ENCODE measurements at places on chromosomes 16 and 17.

GRCh38 chr17:57309479-57309878 is 53.2 kb downstream of the MSI2 start:
- DNase-seq, result no peak

- no peak for DNase-seq
These were observed 8.2 kb upstream of the RNFT1 start for GRCh38 chr17:59972778-59973177.

- DNase-seq, result no peak
These were observed 4.0 kb downstream of the SYNGR3 start for GRCh38 chr16:1993731-1994131.

DNA sequence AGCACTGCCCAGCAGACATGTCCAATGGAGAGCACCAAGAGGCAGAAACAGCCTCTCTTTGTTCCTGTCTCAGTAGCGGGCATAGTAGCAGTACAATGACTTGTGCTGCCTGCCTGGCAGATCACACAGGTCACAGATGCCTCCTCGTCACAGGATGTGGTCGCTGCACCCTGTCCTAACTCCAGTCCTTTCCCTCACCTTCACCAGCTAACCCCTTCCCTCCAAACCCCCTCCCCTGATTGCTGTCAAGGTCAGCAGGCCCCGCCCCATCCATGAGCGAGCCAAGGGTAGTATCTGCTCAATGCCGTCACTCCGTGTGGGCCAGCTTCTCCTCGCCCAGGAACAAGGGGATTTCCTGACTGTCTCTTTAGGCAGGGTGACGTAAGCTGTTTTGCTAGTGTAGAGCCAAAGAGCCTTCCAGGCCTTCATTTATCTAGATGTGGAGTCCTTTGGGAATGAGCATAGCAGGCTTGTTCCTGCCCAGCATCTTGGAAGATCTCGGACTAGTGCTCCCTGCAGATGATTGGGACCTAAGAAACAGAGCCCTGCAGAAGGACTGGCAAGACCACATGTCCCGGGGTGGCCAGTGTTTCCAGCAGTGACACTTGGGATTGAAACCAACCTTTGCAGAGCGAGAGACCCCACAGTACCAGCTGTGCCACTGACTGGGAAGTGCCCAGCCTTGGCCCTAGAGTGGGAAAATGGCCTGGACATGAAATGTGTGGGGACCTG is 75.9 kb upstream of the TNRC6C start:
- DNase-seq, result peak; percentile 55

GRCh38 chr16:29837841-29838240 is 17.6 kb downstream of the MVP start:
- DNase-seq, result no peak

GRCh38 chr16:89410794-89411309 is 79.5 kb downstream of the ANKRD11 start:
- DNase-seq, result no peak

DNA sequence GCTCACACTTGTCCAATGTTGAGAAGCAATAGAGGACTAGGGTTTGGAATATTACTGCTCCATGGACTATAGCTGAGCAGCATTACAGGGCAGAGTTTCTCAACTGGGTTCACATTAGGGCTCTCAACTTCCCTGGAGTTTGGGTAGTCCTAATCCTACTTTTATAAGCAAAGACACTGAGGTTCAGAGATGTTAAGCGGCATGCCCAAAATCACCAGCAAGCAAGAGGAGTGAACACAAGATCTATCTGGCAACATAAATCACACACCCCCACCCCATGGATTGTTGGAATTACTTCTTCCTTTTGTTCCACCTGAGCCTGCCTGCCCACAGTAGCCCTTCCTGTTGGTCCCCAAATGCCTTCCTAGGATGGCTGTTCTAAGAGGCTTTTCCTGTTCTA is 5.2 kb downstream of the TSNAXIP1 start:
- DNase-seq, result no peak

GRCh38 chr17:30344283-30345088 is 10.6 kb upstream of the TMIGD1 start:
- no peak for DNase-seq

DNA sequence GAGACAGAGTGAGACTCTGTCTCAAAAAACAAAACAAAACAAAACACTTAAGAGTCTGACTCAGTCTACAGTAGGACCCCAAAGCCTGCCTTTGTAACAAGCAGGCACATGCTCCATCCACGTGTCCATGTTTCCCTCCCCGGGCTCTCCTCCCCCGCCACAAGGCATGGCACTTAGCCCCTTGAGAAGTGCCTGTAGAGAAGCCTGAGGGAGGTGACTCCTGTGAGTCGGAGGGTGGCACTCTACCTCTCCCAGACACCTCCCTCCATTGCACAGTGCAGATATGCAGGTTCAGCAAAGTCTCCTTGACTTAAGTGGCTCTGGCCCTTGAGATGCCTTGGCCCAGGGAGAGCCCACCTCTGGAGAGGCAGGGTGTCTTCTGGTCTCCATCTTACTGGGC is 6.8 kb downstream of the FHOD1 start:
- no peak for DNase-seq

GRCh38 chr17:2931876-2932275 is 131.5 kb downstream of the OR1D5 start:
- no peak for DNase-seq

- peak; percentile 28 for DNase-seq
These were observed 1.9 kb downstream of the PHF12 start for GRCh38 chr17:28949185-28950016.

- no peak for DNase-seq
These were observed 214.5 kb upstream of the CIBAR2 start for GRCh38 chr16:85326794-85327181.

DNA sequence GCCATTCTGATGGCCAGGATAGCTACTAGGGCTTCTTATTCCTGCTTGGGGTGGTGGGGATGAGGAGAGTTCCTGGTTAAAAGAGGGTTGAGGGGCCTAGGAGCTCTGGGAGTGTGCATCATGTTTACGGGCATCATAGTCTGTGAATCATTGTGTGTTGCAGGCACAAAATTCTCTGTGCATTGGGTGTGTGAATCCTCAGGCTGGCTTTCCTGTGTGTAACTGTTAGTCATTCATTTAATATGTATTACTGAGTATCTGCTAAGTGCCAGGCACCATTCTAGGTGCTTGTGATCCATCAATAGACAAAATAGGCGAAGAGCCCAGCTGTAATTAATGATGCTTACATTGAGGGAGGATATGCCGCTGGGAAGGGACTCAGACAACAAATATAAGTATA is 5.8 kb downstream of the PPY start:
- DNase-seq, result no peak

- no peak for DNase-seq
These were observed 2.2 kb upstream of the CRISPLD2 start for GRCh38 chr16:84817613-84818012.

DNA sequence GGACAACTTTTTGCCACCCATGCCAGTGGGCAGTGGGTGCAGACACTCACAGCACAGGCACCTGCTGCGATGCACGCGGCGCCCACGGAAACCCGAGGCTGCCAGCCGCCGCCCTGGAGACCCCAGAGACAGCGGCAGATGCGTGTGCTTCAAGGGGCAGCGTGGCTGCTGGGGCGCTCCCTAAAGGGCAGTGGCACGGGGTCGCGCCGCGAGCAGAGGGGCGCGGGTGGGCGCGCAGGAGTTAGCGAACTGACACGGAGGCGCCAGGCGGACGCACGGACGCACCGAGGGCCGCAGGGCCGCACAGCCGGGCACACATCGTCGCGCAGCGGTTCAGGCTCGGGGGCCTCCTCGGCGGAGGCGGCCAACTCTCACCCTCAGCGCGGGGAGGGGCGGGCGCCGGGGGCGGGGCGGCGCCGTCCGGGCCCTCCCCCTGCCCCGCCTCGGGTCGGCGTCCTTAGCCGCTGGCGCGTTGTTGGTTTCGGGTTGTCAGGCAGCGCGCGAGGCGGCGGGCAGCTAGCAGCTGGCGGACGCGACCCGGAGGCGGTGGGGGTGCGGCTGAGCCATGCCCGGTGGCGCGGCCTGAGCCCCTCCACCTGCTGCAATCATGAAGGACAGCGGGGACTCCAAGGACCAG is at the start of gene KIF19:
KIF19 (plus strand) TSS at position 484 of the 637 bp plus-strand sequence; CDS start at position 608, 124 bp downstream.
- DNase-seq, result peak; percentile 37

DNA sequence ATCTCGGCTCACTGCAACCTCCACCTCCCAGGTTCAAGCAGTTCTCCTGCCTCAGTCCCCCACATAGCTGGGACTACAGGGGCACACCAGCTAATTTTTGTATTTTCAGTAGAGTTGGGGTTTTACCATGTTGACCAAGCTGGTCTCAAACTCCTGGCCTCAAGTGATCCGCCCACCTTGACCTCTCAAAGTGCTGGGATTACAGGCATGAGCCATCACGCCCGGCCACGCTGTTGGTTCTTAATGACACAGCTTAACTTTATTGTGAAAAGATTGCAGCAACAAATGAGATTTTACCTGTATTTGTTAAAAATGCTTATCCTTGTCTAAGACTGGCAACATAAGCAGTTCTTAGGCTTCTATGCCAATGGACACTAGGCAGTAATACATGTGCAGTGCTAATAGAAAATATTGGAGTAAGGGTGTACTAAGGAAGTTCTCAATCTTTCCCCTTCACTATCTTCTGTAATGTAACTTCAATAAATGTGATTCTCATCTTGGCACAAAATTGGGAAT is 2.9 kb downstream of the UBB start:
- DNase-seq, result no peak

GRCh38 chr16:87143661-87144121 is 173.5 kb downstream of the C16orf95 start:
- no peak for DNase-seq

DNA sequence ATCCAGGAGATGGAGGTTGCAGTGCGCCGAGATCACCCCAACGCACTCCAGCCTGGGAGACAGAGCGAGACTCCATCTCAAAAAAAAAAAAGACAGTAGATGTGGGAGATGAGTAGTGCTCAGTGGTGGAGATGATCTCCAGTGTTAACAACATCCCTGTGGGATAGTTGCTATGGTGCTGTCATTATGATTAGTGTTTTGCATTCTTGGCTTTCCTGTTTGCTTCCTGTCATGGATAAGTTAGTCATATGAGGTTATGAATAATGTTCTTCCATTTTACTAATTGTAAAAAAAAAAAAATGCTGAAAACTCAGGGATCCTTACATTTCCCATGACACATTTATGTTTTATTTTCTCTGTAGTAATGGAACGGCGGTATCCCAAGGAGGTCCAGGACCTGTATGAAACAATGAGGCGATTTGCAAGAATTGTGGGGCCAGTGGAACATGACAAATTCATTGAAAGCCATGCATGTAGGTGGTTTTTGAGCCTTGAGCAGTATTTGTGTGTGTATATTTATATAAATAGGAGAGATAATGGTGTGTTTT is 24.5 kb upstream of the DUSP14 start:
- no peak for DNase-seq

DNA sequence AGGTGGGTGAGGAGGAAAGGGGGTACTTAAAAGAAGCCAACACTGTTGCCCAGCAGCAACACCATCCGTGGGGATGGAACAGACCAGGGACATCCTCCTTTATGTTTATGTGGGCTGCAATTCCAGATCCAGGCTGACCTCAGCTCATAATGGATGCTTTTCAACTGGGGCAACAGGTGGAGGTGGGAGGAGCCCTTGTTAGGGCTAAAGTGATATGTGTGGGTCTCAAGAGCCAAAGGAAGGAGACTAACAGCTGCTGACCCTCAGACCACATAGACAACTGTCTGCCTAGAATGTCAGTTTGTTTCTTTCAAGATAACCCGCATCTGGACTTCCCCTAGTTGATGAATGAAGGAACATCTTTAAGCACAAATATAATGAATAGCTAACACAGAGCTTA is 2.0 kb upstream of the INPP5K start:
- DNase-seq, result no peak

- no peak for DNase-seq
These were observed 106.7 kb downstream of the CMIP start for GRCh38 chr16:81551151-81551808.

- DNase-seq, result no peak
These were observed 10.0 kb downstream of the TIGD7 start for GRCh38 chr16:3295209-3295608.

DNA sequence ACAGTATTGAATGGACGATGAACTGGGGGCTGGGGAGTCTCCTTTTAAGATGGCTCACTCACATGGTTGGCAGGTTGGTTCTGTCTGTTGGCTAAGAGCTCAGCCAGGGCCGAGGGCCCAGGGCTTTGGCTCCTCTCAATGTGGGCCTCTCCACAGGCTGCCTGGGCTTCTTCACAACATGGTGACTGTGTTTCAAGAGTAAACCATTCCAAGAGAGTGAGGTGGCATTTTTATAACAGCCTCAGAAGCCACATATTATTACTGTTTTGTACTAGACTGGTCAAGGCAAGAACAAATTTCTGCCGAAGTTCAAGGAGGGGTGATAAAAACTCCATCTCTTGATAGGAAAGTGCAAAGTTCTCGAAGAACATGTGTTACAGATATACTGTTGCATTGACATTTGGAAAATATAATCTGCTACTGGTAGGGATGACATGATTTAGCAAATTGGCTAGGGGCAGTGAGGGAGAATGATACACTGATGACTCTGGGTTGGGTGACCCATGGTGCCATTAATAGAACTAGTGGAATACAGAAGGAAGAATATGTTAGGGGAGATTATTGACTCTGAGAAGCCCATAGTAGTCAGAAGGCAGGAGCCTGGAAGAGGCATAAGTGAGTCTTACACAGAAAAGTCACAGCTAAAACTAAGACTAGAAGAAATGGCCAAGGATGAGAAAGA is 13.7 kb downstream of the KRABD2 start:
- DNase-seq, result no peak

DNA sequence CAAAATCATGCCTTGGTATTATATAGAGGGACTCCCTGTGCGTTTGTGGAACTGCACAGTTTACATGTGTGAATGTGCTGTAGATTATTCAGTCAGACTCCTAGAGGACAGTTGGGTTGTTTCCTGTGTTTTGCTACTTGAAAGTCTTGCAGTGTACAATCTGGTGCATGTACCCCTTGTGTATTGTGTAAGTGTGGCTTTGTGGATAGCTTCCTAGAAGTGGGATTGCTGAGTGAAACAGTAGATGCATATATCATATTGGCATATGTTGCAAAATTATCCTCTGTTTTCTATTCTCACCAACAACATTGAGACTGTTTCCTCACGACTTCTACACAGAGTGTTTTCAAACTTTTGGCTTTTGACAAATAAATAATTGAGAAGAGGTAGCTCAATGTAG is 263.7 kb downstream of the MAP2K6 start:
- DNase-seq, result no peak
